ENCODE measurements at places on chromosomes 4 and X. TPM values are rescaled to one million over a fixed set of nuclear protein-coding genes. Genes with fewer than 3 reads are reported as not detected.

The SH2D1A gene
- 5.0 TPM for total RNA-seq

The DNAAF6 gene
- not detected for total RNA-seq

The HMX1 gene
- total RNA-seq: not detected

The USP11 gene
- 26.8 TPM for total RNA-seq

The CCNI gene
- 220 TPM for total RNA-seq

All from Peyer's patch (tissue), 4 donors.